ENCODE measurements at places on chromosomes 11 and 22. TPM values are rescaled to one million over a fixed set of nuclear protein-coding genes. Genes with fewer than 3 reads are reported as not detected.

TMEM45B gene
- total RNA-seq = 195 TPM

MCM5 gene
- total RNA-seq = 19.4 TPM

NAALAD2 gene
- total RNA-seq = not detected

SLC22A25 gene
- total RNA-seq = not detected

OR5B21 gene
- total RNA-seq = not detected

SCUBE2 gene
- total RNA-seq = 5.8 TPM

OR52N4 gene
- total RNA-seq = not detected

ZNF74 gene
- 12.0 TPM for total RNA-seq

TRIM51 gene
- not detected for total RNA-seq

FOLH1 gene
- not detected for total RNA-seq

OR10G4 gene
- not detected for total RNA-seq

DNA sequence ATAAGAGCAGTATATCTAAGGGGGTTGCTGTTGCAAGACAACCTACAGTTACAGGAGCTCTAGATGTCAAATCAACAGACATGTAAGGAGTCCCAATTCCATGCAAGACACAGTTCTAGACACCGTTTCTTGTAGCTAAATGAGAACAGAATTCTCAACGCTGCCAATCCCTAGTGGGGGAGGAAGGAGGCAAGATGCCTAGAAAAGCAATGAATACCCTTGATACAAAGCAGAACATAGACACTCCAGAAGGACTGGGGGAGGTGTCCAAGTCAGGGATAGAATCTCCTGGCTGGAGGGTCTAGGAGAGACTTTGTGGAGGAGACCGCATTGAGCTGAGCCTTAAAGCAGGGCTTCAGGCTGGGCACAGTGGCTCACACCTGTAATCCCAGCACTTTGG lies 280.2 kb downstream of the BUD13 start:
- no peaks in the 10 kb centered on the region for H3K4me1 ChIP-seq
- H3K4me3 ChIP-seq = no peak overlapping the region

GRCh38 chr11:13983081-13983751 lies 20.7 kb downstream of the SPON1 start:
- H3K27me3 ChIP-seq = no peaks in the 10 kb centered on the region
- peak overlapping the region; percentile 67 for H3K27ac ChIP-seq
- DNase-seq = no peak
- H3K36me3 ChIP-seq = no peaks in the 10 kb centered on the region
- H3K4me1 ChIP-seq = no peaks in the 10 kb centered on the region
- H3K4me3 ChIP-seq = no peak overlapping the region

DNA sequence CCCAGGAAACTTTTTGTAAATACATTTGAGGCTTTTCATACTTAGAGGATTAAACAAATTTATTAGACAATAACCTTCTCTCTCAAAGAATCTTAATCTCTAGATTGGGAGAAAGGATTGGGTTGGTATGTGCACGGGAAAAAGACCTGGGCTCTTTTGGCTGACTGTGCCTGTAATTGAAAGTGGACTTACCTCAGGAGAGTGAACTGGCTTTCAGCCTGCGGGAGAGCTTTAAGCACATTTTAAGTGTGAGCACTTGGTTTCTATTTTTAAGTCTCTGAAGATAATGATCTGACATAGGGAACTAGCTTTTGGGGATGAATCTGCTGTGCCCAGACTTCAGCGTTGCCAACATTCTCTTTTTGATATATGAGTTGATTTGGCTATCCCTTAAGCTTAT lies 35.8 kb downstream of the UVRAG start:
- H3K4me1 ChIP-seq = peaks cover 3% of the 10 kb centered on the region
- no peaks in the 10 kb centered on the region for H3K27me3 ChIP-seq
- no peak overlapping the region for H3K4me3 ChIP-seq
- no peaks in the 10 kb centered on the region for H3K36me3 ChIP-seq
- DNase-seq = no peak

DNA sequence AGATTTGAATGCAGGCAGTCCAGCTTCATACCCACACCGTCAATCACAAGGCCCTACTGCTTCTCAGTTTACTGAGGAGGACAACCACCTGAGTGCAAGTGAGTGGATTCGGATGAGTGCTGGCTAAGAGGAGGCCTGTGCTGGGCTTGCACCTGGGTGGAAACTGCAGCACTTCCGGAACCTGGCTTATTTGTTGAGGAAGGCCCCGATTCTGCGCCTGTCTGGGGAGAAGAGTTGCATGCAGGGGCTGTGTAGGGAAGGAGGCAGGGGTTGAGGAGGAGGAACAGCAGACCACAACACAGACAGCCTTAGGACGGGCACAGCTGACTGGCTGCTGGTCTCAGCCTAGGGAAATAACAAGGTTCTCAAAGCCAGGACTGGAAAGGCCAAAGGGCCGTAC lies 20.8 kb downstream of the ABTB2 start:
- no peaks in the 10 kb centered on the region for H3K36me3 ChIP-seq
- DNase-seq = no peak
- H3K4me1 ChIP-seq = no peaks in the 10 kb centered on the region

- no peaks in the 10 kb centered on the region for H3K4me1 ChIP-seq
- H3K36me3 ChIP-seq = no peaks in the 10 kb centered on the region
- no peak for DNase-seq
- H3K27ac ChIP-seq = no peak overlapping the region
- H3K27me3 ChIP-seq = no peaks in the 10 kb centered on the region
- no peak overlapping the region for H3K4me3 ChIP-seq
These were observed 3.4 kb downstream of the GUCY1A2 start for GRCh38 chr11:107014871-107015270.

- DNase-seq = no peak
- peak overlapping the region; percentile 84 for H3K4me3 ChIP-seq
- peaks cover 46% of the 10 kb centered on the region for H3K4me1 ChIP-seq
- H3K27ac ChIP-seq = peak overlapping the region; percentile 97
- H3K36me3 ChIP-seq = no peaks in the 10 kb centered on the region
These were observed 1.8 kb upstream of the DUSP8 start for GRCh38 chr11:1573903-1574237.

- no peak for DNase-seq
- H3K27me3 ChIP-seq = no peaks in the 10 kb centered on the region
- H3K4me1 ChIP-seq = peaks cover 5% of the 10 kb centered on the region
These were observed 108.0 kb downstream of the MICAL3 start for GRCh38 chr22:17916226-17916889.

GRCh38 chr22:22428222-22429098 lies 80.1 kb downstream of the ZNF280B start:
- no peaks in the 10 kb centered on the region for H3K36me3 ChIP-seq

DNA sequence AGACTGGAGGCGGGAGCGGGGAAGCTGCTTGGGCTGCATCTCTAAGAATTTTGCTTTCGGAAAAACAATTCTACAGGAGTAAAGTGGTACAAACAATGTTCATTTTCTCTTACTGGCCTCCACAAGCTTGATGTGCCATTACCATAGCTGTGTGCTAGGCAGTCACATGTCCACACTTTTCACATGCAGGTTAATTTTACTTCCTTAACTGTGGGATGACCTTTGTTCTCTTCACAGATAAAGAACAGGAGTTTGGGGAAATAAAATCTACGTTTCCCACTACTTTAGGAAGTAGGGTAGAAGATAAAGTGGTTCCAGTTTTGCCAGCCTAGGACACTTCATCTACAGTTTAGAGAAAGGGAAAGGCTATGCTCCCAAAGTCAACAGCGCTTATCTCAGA lies 327.2 kb upstream of the NARS2 start:
- H3K27me3 ChIP-seq = no peaks in the 10 kb centered on the region
- H3K27ac ChIP-seq = no peak overlapping the region
- no peak overlapping the region for H3K4me3 ChIP-seq

DNA sequence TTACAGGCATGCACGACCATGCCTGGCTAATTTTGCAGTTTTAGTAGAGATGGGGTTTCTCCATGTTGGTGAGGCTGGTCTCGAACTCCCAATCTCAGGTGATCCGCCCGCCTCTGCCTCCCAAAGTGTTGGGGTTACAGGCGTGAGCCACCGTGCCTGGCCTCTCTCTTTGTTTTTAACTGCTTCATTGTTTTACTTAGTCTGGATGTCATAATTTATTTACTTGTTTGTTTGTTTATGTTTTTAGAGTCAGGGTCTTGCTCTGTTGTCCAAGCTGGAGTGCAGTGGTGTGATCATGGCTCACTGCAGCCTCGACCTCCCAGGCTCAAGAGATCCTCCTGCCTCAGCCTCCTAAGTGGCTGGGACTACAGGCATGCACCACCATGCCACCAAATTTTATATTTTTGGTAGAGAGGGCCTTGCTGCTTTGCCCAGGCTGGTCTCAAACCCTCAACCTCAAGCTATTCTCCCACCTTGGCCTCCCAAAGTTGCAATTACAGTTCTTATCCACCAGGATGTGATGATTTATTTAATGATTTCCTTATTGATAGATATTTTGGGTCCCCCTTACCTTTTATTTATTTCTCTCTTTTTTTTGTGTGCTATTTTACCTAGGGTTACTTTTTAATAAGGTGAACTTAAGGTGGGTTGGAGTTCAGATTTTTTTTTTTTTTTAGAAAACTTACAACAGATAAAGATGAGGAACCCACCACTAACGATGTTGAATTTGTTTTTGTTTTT lies 52.6 kb upstream of the ADA2 start:
- H3K4me1 ChIP-seq = no peaks in the 10 kb centered on the region
- DNase-seq = no peak
- no peak overlapping the region for H3K27ac ChIP-seq
- H3K27me3 ChIP-seq = no peaks in the 10 kb centered on the region
- no peak overlapping the region for H3K4me3 ChIP-seq
- no peaks in the 10 kb centered on the region for H3K36me3 ChIP-seq

DNA sequence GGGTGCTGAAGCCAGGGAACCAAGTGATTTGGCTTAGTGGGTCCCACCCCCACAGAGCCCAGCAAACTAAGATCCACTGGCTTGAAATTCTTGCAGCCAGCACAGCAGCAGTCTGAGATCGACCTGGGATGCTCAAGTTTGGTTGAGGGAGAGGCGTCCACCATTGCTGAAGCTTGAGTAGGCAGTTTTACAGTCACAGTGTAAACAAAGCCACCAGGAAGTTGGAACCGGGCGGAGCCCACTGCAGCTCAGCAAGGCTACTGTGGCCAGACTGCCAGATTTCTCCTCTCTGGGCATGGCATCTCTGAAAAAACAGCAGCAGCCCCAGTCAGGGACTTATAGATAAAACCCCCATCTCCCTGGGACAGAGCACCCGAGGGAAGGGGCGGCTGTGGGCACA lies 424.1 kb upstream of the TENM4 start:
- no peaks in the 10 kb centered on the region for H3K36me3 ChIP-seq
- H3K4me1 ChIP-seq = no peaks in the 10 kb centered on the region
- no peaks in the 10 kb centered on the region for H3K27me3 ChIP-seq
- no peak overlapping the region for H3K4me3 ChIP-seq

DNA sequence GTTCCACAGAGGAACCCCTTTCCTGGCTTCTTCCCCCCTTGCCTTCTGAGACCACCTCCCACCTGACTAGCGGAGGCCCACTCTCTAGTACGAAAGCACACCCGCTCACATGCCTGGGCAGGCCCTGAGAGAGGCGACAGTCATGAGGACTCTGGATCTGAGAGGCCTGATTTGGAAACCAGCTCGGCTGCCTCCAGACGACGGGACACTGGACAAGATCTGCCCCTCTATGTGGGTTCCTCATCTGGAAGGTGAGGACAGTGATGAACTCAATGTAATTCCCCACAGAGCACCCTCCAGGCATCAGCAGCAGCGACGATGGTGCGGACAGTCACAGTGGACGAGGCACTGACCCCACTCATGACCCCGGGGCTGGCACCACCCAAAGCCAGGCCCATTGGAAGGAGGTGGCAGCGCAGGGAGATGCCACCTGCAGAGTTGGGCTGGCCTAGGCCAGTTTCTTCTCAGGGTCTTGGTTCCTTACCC lies 7.5 kb downstream of the SULT4A1 start:
- no peak for DNase-seq
- H3K36me3 ChIP-seq = no peaks in the 10 kb centered on the region
- H3K27ac ChIP-seq = no peak overlapping the region

GRCh38 chr11:126167488-126167887 lies 44.0 kb downstream of the RPUSD4 start:
- no peaks in the 10 kb centered on the region for H3K27me3 ChIP-seq
- no peaks in the 10 kb centered on the region for H3K4me1 ChIP-seq
- H3K4me3 ChIP-seq = no peak overlapping the region
- no peak for DNase-seq
- H3K36me3 ChIP-seq = no peaks in the 10 kb centered on the region

- H3K4me1 ChIP-seq = no peaks in the 10 kb centered on the region
- no peaks in the 10 kb centered on the region for H3K27me3 ChIP-seq
- H3K27ac ChIP-seq = no peak overlapping the region
- no peaks in the 10 kb centered on the region for H3K36me3 ChIP-seq
- DNase-seq = no peak
These were observed 40.9 kb downstream of the CSRP3 start for GRCh38 chr11:19160847-19161246.

DNA sequence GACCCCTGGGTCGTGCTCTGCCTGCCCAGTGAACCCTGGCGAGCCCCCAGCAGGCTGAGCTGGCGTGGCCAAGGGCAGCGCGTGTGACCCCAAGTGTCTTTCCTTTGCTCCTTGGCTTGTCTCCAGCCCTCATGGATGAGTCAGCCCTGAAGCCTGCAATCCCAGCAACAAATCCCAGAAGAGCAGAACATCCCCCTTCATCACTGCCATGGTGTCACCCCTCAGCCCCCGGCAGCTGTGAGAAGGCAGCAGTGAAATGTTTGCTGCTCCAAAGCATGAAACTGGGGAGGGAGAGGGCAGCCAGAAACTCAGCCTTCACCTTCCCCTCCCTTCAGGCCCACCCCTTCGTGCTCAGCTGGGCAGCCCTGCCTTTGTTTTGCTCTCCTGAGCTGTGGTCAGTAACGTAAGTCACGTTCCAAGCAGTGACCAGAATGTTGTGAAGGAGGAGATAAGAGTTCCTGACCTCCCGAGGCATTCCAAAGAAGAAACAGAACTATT lies 29.8 kb downstream of the ADAMTS15 start:
- H3K4me3 ChIP-seq = no peak overlapping the region
- no peaks in the 10 kb centered on the region for H3K4me1 ChIP-seq
- no peaks in the 10 kb centered on the region for H3K27me3 ChIP-seq
- no peak for DNase-seq
- no peaks in the 10 kb centered on the region for H3K36me3 ChIP-seq

DNA sequence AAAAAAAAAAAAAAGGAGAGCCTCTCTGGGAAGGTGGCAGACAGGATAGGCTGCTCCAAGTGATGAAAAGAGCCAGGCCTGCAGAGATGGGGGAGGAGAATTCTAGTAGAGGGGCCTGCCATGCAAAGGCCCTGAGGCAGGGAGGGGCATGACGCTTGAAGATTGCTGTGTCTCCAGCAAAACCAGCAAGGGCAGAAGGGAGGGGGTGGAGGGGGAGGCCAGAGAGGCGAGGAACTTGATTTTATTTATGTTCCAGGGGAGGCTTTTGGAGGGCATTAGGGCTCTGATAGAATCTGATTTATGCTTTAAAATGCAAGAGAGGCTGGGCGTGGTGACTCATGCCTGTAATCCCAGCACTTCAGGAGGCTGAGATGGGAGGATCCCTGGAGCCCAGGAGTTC lies 16.7 kb upstream of the PACSIN2 start:
- H3K27ac ChIP-seq = no peak overlapping the region
- no peaks in the 10 kb centered on the region for H3K27me3 ChIP-seq
- DNase-seq = no peak
- no peaks in the 10 kb centered on the region for H3K36me3 ChIP-seq
- H3K4me3 ChIP-seq = no peak overlapping the region

- no peaks in the 10 kb centered on the region for H3K27me3 ChIP-seq
- H3K27ac ChIP-seq = no peak overlapping the region
- H3K36me3 ChIP-seq = no peaks in the 10 kb centered on the region
- DNase-seq = no peak
These were observed 1332.5 kb downstream of the BRD1 start for GRCh38 chr22:48494968-48495750.

GRCh38 chr22:48840112-48840949 lies 987.3 kb downstream of the BRD1 start:
- no peak overlapping the region for H3K4me3 ChIP-seq
- no peak for DNase-seq
- H3K27ac ChIP-seq = no peak overlapping the region

- no peak overlapping the region for H3K4me3 ChIP-seq
- no peak overlapping the region for H3K27ac ChIP-seq
- H3K36me3 ChIP-seq = peaks cover 53% of the 10 kb centered on the region
These were observed 6.8 kb downstream of the CFL1 start for GRCh38 chr11:65851083-65851579.

All from Peyer's patch (tissue), 4 donors.